GM23338 (cell line): ENCODE measurements at places on chromosomes 4 and X.

DNA sequence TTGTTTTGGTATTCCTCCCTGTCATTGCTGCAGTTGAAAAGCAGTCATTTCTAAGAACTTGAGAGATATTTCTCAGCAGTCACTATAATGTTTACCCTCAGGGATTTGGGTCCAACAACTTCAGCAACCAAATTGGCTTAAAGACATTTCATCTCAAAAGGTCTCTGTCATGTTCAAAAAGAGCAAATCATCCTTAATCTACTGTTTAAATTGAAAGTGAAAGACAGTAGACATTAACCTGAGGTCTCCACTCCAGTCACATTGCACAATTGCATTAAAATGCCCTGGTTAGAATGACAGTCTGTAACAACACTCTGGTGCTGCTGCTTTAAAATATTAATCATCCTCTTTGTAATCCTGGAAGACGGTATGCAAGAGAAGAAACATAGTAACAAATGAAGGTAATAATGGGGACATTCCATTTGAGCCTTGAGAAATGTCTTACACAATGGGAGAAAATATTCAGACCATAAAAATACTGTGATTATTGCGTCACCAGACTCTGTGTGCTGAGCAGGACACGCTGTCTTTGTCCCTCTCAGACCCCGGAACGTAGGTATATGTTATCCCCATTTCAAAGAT, 90.2 kb upstream of the UNC5C start:
- DNase-seq, result no peak

DNA sequence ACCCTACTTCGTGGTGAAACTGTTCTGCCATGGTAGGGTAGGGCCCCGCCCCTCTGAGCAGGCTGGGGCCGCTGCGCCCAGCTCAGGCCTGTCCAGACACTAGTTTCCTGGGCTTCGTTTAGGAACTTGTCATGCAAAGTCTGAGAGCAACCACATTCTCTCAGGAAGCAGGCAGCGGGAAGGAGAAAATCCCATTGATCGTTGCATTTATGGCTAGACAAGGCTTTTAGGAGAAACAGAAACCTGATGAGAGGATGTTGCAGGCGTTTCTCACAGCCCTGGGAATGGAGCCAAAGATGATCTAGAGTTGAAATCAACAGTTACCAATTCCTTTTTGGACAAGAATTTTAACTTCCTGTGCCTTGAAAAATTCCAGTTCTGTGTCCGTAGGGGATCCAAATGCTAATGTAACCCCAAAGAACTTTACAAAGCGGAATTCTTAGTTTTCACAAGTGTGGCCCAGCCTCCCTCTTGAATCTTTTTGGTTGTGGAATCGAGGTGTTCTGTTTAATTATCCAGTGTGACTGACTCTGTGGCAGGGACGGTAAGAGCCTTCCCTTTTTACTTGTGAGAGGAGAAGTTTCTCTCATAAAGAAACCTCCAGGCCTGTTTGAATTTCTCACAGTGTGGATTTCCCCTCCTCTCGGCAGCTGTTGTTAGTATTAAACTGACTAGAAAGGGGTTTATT, 4.5 kb upstream of the CXCL9 start:
- DNase-seq, result peak; percentile 51

- DNase-seq, result no peak
Measured at GRCh38 chr4:172073590-172073989, 260.4 kb downstream of the GALNTL6 start.

DNA sequence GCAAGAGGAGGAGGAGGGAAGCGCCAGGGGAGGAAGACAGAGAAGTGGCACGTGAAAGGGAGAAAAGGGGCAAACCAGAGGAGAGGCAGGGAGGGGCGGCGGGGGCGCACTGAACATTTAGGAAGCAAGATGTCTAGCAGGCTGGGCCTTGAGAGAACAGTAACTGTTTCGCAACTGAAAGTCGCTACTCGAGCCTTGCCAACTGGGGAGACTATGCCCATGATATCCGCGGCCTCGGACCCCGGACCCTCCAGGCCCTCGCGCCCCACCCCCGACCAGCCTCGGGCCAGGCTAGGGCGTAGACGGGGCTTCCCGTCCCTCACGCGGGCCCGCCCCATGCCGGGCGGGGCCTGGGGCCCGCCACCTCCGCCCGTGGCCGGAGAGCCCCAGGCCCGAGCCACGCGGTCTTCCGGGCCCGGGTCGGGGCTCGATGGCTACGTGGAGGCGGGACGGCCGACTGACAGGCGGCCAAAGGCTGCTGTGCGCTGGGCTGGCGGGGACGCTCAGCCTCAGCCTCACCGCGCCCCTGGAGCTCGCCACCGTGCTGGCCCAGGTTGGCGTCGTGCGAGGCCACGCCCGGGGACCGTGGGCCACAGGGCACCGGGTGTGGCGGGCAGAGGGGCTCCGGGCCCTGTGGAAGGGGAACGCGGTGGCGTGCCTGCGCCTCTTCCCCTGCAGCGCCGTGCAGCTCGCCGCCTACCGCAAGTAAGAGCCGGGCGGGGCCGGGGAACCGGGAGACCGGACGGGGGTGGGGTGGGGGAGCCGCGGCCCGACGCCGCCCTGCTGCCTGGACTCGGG, at the start of gene SLC25A43:
TSS of gene SLC25A43 (plus strand) at position 363 of the 798 bp plus-strand sequence. CDS start at position 431, 68 bp downstream.
- peak; percentile 46 for DNase-seq

DNA sequence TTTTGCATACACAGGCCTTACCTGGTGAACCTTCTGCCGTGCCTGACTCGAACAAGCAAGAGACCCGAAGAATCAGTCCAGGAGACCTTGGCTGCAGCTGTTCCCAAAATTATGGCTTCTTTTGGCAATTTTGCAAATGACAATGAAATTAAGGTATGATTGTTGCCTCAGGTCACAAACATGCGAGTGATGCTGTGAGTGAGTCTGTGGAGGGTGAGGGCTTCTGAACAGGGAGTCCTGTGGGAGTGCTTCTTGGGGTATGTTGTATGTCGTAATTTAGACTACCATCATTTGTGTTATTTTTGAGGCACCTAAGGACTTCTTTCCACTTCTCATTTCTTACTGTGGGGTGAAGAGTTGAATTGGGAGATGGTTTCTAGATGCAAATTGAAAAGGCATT, 32.8 kb downstream of the HTT start:
- DNase-seq, result no peak

DNA sequence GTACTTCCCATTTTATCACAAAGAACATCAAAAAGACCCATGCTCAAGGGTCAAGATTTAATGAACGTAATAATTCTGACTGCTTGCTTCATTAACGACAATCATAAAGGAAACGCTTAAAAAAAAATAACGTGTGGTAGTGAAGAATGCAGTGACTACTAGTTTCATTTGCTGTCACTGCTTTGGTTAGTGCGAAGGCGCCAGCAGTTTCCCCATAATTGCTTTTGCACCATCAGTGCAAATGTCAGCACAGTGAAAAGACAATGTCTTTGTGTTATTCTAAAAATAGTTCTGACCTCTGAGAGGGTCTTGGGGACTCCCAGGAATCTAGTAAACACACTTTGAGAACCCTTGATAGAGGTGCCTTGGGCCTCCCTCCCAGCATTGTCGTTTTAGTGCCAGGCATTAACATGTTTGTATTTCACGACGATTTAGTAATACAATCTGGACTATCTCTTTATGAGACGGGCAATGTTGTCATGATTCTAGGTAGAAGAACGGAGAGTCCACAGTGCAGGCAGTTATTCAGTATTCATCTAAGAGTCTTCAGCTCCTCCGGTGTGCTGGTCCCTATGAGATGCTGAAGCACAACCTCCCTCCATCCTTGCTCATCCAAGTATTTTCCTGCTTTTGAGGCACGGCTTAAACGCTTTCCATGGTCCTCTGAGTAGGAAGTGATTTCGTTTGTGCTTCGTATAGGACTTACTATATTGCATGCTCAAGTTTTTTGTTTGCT, 71.0 kb downstream of the AFF1 start:
- peak; percentile 51 for DNase-seq

GRCh38 chr4:26323821-26324220, 3.0 kb downstream of the RBPJ start:
- DNase-seq, result no peak

- no peak for DNase-seq
Measured at GRCh38 chrX:133880032-133880443, 105.4 kb downstream of the GPC3 start.

- DNase-seq, result no peak
Measured at GRCh38 chrX:136473663-136474062, 14.1 kb upstream of the BRS3 start.

DNA sequence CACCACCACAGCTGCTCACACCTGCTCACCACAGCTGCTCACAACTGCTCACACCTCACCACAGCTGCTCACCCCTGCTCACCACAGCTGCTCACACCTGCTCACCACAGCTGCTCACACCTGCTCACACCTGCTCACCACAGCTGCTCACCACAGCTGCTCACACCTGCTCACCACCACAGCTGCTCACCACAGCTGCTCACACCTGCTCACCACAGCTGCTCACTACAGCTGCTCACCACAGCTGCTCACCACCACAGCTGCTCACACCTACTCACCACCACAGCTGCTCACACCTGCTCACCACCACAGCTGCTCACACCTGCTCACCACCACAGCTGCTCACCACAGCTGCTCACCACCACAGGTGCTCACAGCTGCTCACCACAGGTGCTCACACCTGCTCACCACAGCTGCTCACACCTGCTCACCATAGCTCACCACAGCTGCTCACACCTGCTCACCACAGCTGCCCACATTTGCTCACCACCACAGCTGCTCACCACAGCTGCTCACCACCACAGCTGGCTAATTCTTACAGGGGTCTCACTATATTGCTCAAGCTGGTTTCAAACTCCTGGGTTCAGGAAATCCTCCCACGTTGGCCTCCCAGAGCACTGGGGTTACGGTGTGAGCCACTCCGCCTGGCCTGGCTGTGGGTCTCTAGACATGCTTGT, 30.4 kb upstream of the CPLX1 start:
- no peak for DNase-seq

DNA sequence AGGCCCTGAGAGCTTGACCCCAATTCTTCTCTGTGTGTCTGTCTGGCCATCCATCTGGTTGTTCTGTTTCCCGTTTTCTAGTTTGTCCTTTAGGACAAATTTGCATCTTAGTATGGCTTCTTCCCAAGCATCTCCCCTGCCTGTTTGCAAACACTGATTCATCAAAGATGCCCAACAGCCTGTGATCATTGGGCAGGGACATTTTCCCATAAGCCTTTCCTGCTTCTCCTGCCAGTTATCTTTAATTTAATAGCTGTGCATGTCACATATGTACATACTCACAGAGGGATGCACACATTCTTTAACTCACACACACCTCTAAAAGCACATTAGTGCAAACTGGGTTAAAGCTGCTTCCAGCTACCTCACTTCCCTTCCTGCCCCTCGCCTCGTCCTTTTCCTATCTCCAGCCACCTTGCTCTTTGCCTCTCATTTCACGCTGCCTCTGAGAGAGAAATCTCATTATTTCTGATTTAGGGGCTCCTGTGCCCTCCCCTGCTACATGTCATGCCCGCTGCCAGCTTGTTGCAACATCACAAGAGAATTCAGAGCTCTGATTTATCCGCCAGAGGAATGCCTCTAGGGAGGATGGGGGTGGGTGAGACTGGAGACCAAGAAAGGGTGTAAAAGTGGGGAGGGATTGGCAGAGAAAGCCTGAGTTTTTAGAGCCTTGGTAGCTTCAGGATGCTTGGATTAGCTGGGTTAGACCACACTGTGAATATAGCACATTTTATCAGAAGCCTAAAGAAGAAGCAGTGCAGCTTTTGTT, 100.6 kb downstream of the NHS start:
- no peak for DNase-seq

- DNase-seq, result no peak
Measured at GRCh38 chr4:19987746-19988145, 264.0 kb upstream of the SLIT2 start.

DNA sequence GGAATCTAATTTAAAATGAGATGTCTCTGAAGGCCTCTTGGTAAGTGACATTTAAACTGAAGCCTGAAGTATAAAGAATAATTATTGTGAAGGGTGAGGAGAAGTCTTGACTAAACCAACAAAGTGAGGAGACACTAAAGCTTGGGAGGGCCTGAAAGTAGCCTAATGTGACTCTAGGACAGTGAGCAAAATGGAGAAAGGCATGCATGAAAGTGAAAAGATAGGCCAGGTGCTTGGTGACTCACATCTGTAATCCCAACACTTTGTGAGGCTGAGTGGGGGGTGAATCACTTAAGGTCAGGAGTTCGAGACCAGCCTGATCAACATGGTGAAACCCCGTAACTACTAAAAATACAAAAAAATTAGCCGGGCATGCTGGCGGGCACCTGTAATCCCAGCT, 46.9 kb upstream of the SMARCAD1 start:
- DNase-seq, result no peak
